ENCODE measurements at places on chromosomes 7 and 10.

GRCh38 chr7:23523486-23524075, 8.2 kb downstream of the TRA2A start:
- DNase-seq, result no peak

DNA sequence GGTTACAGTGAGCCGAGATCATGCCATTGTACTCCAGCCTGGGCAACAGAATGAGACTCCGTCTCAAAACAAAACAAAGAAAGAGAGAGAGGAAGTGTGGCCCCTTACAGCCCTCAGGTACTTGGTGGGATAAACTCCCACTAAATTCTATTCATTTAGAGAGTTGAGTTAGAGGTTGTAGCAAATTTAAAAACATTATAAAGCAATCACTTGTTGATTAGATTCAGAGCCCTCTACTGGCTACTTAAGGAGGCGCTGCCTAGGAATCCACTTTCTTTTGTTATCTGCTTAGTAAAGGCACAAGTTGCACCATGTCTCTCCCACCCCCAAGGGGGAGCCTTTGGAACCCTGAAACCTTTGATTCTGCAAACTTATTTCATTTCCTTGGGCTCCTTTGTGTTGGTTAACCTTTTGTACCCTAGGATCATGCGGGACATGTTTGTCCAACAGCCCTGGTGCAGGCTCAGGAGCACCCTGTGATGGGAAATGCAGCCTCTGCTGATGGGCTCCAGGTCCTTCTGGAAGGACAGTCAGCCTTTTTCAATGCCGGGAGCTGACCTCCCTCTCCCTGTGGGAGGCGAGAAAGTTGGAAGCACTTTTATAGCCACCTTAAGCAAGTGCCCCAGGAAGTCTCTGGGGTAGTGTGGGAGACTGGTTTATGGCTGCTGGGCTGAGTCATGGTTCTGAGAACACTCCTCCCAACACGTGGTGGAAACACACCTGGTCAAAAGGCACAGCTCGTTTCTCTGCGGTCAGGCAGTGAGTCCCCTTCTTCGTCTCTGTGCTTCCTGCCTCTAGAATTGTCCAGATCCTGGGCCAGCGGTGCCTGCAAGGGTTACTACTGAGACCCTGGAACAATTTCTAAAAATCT, 2.3 kb downstream of the HKDC1 start:
- DNase-seq, result no peak

GRCh38 chr7:30329716-30330115, 45.3 kb downstream of the ZNRF2 start:
- no peak for DNase-seq

DNA sequence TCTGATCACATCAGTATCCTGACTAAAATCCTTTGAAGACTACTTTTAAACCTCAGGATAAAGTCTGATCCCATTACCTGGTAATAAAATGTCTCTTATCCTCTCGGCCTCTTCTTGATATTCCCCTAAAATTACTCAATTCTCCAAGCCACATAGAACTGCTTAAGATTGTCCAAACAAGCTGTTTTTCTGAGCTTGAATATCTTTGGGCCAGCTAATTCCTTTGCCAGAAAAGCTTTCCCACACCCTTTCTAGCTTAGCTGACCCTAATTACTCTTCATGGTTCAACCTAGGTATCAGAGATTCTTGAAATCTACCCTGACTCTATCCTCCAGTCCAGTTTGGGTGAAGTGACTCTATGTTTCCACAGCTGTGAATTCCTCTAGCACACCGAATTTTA, 328.6 kb downstream of the CRPPA start:
- DNase-seq, result no peak

GRCh38 chr10:25748509-25748908, 185.5 kb upstream of the MYO3A start:
- no peak for DNase-seq

DNA sequence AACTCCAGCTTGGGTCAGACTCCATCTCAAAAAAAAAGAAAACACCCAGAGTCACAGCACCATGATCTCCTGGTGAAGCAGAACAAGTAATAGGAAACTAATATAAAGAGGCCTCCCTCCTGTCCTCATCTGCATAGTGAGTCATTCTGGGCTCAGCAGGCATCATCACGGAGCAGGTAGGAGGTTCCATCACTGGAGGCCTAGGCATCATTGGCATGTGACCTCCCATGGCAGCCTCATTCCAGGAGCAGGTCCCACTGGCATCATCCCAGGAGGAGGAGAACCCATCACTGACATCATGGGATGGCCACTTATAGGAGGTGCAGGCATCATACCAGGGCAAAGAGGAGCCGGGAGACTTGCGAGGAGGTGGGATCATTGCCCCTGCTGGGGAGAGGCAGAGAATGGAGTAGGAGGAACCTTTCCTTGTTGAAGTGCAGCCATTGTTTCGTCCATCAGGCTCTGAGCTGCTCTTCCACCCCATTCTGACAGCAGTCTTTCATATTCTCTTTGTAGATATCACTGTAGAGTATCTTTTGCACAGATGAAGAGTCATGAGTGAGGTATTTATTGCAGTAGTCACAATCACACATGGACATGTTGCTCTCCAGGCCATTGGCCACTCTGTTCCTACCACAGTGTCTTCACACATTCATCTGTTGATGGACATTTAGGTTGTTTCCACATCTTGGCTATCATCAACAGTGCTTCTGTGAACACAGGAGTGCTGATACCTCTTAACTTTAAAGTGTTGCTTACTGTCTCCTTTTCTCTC, 73.8 kb downstream of the OSBPL3 start:
- no peak for DNase-seq

- DNase-seq, result no peak
Observed at GRCh38 chr10:129908406-129908805, 55.7 kb downstream of the EBF3 start.

DNA sequence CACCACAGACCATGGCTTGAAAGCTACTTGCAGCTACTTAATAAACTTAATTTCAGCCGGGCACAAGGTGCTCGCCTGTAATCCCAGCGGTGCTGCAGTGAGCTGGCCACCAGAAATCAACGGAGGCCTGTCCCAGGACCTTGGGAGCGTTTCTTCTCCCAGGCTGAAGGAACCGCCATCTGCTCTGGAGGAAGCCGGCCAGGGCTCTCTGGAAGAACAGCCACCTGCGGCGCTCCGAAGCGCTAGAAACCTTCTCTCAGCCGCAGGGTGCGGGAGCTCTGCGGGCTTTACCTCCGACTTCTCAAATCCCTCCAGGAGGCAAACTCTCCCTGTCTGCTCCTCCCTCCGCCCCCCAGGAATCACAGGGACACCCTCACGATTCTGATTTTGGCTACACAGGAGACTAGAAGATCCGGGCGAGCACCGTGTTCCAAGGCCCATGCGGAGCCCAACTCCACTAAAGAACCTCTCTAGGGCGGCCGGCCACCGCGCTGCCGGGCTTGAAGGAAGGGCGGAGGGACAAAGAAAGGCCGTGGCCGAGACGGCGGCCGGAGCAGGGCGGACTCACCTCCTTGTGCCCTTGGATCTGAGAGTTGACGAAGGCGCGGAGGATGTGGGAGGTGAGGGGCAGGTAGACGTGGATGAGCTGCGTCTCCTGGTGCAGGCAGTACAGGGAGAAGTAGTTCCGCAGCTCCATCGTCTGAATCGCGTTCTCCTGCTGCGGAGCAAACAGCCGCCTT, 14.4 kb downstream of the NUDT1 start:
- no peak for DNase-seq

DNA sequence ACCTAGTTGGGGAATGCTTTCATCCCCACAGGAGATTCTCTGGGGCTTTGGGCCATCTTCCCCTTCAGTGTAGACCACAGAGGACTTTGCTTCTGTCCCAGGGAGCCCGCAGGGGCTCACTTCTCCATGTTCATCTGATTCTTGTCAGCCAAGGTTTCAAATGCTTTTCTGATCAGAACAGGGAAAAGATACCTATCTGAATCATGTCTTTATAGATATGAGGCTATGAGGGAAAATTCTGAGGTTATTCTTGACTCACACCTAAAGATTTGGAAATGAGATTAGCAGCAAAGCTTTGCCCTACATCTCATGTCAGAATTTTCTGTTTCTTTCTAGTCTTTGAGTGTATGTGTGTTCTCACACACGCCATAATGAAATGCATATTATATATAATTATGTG, 53.3 kb downstream of the FIGNL1 start:
- DNase-seq, result no peak

GRCh38 chr10:72108830-72109635, 20.7 kb upstream of the SPOCK2 start:
- no peak for DNase-seq

DNA sequence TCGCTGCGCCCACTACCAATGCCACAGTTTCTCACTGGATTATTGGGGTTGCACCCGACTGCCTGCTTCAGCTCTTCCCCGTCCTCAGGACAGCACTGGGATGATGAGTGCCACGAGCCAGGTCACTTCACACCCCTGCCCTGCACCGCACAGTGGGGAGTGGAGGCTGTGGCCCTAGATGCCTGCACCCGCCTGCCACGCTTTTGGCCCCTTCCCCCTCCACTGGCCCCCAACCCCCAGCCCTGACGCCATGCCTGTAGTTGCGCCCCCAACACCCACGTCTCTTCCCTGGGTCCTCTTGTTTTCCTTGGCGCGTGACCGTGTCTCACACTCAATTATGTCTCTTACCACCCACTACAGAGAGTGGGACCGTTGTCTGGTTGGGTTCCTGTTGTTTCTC, 134.3 kb downstream of the VIPR2 start:
- DNase-seq, result no peak

GRCh38 chr10:129841590-129841989, 122.5 kb downstream of the EBF3 start:
- no peak for DNase-seq

- DNase-seq, result no peak
Observed at GRCh38 chr7:110407706-110408105, 683.2 kb upstream of the LRRN3 start.

DNA sequence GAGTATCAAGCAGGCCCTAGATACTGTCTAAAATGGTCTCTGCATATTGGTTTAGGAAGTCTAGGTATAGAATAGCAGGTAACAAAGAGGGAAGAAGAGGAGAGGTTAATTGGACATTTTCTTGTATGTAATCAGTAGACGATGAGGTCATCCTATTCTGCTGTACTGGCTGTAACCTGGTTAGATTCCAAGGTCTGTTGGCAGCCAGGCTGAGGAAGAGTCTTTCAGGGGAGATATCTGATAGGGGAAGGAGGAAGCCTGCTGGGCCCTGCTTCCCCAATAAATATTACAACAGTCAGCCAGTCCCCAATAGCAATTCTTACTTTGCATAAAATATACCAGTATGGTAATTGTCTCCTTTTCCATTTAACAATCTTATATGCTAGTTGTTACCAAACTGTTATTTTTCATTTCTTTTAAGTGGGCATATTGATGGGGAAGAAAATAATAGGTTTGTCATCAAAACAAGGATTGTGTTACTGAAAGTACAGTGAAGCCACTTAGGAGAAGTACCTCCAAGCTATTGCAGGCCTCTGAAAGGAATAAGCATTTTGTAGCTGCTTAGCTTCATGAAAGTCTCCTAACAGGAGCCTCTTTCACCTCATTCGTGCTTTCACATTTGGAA, 186.4 kb downstream of the LRRC4 start:
- no peak for DNase-seq

DNA sequence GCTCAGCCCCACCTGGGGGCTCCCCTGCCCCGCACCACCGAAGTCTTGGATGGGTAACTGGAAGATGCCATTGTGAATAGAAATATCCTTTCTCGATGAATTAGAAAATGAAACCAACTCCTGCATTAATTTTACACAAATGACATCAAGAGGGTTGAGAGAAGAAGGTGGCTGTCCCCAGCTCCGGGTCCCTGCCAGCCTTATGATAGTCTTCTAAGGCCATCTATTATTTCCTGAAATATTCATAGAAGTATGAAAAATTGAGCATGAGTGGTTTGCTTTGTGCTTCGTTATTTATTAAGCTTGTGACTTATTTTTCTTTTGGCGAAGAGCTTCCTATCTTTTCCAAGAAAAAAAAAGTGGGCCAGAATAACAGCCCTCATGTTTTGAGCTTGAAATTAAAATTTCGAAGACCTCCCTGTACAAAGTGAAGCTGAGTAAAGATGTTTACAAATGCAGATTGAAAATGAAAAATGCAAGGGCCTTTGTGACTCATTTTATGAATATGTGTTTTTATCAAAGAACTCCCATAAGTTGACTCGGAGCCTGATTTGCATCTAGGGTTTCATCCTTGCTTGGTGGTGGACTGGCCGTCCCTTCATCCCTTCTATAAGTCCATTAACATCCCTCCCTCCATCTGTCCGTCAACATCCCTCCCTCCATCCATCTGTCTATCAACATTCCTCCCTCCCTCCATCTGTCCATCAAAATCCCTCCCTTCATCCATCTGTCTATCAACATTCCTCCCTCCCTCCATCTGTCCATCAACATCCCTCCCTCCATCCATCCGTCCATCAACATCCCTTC, 20.5 kb upstream of the CFAP46 start:
- DNase-seq, result no peak

DNA sequence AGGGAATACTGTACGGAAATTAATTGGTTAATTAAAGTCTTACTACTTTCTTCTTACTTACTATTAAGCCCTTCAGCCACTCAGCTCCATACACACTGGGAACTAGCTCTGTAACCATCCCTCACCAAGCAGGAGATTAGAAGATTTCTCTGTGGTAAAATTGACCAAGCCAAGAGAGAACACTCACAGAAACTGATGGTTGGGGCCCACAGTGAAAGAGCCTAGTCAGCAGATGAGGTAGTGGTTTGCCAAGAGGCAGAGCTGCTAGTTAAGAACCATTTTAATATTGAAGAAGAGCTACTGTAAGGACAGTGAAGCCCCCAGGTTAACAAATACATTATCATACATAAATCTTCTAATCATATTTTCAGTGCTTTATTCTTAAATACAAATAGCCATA, 21.8 kb upstream of the C10orf53 start:
- DNase-seq, result no peak

DNA sequence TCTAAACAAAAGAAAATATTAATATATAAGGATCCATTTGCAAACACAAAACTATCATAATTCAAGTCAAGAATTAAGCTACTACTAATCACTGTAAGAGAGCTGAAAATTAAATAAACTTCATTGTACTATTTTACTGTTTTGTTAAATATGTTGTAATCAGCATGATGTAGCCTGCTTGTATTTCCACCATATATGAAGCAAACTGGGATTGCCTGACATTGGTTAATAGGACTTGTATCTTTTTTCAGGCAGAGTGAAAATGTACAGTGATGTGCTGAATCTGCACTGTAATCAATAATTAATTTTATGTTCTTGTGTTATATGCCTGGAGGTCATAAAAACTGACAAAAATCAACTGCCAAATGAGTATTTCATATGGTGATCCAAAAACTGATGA, 25.4 kb downstream of the TRDMT1 start:
- DNase-seq, result no peak

All from thoracic aorta (tissue), 2 donors.